ENCODE measurements at places on chromosomes 4 and X.

GRCh38 chrX:150880808-150881165 is 17.7 kb downstream of the CD99L2 start:
- DNase-seq = no peak

GRCh38 chrX:154495472-154495922 is 5.1 kb upstream of the SLC10A3 start:
- DNase-seq = no peak

DNA sequence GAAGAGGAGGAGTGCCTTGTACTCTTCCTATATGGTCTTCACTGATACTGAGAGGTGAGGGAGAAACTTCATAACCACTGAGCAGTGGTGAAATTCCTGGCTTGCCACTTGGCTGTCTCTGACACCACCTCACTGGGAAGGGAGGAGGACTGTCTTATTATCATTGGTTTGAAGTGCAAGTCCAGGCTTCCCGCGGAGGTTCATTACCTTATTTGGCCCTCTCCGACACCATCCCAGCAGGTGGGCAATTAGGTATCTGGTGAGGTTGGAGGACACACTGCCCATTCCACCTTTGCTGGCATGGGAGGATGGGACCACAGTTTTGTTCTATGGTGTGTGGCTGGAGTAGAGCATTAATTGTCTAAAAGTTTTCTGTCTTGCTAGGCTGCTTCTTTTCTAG is 206.1 kb downstream of the LHFPL1 start:
- DNase-seq = no peak

DNA sequence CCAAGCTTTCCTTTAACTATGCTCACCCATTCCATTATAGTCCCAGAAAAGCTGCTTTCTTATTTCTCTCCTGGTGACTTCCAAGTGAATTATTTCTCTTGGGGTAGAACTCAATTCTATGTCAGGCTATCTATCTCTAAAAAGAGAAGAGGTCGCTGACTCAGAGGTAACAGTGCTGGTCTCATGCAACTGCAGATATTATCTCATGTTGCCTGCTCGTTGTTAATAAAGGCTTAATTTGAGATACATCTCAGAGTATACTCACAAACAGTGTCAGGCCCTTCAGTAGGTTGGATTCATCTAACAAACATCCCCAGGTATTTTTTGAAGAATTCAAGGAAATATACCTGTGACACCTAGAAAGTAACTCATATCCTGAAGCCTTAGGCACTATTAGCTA is 2.7 kb downstream of the TMEM154 start:
- no peak for DNase-seq

- no peak for DNase-seq
Observed at GRCh38 chr4:81723019-81723884, 251.5 kb upstream of the RASGEF1B start.

GRCh38 chr4:150781191-150781590 is 199.2 kb downstream of the MAB21L2 start:
- DNase-seq = no peak

- DNase-seq = no peak
Observed at GRCh38 chr4:107037199-107037584, 1.1 kb upstream of the DKK2 start.

DNA sequence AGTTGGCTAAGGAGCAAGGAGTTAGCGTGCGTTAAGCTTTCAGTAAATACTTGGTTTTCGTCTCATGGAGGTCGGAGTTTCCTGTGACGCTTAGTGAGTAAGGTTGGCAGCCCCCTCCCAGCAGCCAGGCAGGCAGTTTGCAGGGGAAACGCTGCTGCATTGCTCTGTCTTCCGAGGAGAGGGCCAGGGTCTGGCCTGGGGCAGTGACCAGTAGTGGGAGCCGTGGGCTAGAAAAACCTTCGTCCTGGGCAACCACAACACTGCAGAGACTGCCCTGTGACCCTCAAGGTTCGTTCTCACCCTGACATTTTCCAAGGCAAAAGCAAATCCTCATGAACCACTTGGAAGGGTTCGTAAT is 432 bp downstream of the TMEM175 start:
- no peak for DNase-seq

- no peak for DNase-seq
Observed at GRCh38 chr4:54440394-54441136, 211.5 kb downstream of the PDGFRA start.

GRCh38 chrX:131923614-131924250 is 99.4 kb upstream of the STK26 start:
- DNase-seq = no peak

- DNase-seq = no peak
Observed at GRCh38 chrX:136920001-136920400, 39.5 kb upstream of the RBMX start.
